ENCODE measurements at places on chromosomes 1 and 21.

DNA sequence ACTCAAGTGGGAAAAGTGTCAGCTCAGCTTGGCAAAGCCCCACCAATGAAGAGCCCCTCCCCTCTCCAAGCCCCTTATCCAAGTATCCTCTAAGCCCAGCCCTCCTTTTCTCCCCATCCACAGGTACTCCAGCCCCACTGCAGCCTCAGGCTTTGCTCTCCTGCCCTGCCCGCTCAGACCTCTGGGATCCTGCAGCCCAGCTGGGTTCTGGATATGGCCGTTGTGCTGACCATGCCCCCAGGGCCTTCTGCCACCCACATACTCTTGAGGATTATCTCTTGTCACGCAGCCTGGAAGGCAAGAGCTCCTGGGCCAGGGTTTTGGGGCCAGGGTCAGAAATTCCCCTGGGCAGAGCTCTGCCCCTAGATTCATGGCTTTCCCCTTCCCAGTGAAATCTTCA is 4.7 kb downstream of the SHISA4 start:
- no peak for DNase-seq

DNA sequence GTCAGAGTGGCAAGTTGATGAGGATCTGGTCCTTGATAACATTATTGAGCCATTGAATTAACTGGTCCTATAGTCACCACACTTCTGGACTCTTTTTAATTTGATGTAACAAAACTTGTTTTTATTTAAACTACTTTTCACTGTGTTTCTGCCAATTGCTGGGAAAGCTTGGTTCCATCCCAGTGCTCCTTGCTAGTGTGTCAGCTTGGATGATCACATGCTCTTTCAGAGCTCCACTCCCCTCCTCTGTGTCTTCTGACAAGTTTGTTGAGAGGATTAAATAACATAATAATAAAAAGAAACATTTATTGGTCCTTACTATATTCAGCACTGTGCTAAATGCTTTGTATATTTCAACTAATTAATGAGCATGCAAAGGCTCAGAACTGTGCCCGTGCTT is 448.5 kb upstream of the B3GALT2 start:
- no peak for DNase-seq

DNA sequence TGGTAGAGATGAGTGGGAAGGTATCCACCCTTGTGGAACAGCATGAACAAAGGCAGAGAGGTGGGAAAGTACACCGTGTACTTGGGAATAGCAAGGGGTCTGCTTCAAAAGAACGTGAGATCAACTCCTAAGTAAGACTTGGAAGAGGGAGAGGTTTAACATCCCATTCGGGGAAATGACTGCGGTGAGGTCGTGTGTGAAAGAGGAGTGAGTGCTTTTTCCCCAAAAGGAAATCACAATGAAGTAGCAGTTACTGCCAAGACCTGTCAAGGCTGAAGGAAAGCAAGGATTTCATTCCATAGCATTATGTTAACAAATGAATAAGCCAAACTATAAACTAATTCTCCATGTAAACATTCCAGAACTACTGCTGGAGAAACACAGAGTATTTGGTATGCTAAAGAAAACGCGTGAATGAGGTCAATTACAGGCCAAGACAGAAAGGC is 20.0 kb upstream of the SYDE2 start:
- DNase-seq, result no peak

DNA sequence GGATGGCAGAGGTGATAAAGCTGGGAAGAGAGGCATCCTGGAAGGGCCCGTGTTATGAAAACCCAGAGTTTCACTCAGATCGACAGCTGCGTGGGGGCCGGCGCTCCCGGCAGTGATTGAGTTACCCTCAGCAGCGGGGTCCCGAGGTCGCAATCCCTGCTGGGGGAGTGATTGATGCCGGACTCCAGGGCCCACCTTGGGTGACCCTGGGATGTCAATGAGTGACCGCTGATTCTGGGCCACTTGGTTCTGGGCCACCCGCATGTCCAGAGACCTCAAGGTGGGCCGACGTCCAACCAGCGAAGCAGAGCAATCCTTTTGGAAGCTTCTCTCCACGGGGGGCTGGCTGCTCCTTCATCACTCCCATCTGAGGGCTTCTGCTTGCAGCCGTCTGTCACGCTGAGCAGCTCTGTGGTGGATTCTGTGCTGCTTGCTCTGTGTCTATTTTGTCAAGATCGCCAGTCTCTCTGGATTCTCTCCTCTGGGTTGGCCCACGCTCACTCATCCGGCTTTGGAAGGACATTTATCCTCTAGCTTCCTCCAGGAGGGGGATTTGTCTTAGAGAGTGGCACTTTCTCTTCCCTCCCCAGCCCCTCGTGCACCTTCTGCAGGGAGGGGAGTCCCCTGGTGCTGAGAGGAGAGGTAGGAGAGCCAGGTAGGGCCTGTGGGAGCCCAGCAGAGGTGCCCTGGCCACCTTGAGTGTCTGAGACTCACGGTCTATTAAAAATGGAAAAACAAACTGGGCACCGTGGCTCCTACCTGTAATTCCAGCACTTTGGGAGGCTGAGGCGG is 110.9 kb upstream of the C1orf174 start:
- no peak for DNase-seq

DNA sequence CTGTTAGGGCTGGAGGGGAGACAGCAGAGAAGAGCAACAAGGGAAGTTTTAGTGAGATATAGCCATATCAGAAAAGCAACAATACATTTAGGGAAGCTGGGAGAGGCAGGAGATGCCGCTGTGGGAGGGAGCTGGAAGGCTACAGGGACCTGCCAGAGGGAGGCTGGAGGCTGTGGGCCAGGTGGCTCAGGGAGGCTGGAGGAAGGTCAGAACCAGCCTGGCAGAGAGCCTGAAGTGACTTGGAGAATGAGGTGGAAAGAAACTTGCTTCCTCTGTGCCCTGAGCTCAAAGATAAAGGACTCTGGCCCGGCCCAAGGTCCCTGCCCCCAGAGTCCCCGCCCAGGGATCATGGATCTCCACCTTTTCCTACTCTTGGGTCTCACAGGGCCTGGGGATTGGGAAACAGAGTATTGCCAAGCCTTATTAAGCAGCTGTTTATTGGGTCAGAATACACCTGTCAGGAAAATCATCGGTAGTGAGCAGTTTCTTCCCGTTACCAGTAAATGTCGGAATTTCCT is 85.9 kb downstream of the KIF26B start:
- no peak for DNase-seq

DNA sequence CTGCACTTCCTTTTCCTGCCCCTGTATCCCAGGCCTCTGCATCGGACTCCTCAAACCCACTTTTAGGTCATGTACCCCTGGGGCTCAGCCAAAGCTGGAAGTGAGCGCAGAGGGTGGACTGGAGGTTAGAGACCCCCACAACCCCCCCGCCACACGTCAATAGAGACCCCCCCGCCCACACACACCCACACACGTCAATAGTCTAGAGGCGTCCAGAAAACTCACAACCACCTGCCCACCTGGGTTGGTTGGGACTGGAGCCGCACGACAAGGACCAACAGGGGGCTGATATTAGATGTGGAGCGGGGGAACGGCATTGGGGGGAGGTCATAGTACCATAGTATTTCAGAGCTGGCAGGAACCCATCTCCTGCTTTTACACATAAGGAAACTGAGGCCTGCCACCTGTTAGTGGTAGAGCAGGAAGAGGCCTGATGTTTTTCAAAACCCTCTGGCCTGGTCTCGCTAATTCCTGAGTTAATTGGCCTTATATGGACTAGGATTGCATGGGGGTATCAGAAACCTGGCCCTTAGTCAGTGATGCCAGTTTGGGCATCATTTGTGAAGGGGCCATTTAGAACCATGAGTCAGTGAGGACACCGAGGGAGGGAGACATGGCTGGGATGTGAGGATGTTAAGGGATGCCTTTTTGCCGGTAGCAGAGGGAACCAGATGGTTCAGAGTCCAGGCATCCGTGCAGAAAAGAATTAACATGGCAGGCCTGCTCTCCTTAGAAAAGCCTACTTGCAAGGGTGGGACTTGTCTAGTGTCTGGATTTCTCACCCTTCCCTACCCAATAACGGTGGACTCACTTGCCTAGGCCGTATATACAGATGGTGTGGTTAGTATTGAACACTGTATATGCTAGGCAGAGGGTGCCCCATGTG is 1.1 kb downstream of the NENF start:
- no peak for DNase-seq

GRCh38 chr1:47184822-47185677 is 4.8 kb downstream of the PDZK1IP1 start:
- no peak for DNase-seq

- no peak for DNase-seq
Measured at GRCh38 chr1:62230718-62231117, 36.1 kb downstream of the L1TD1 start.

- DNase-seq, result no peak
Measured at GRCh38 chr1:17984583-17984982, 123.0 kb upstream of the IGSF21 start.

GRCh38 chr1:232557096-232557495 is 72.8 kb downstream of the SIPA1L2 start:
- DNase-seq, result no peak

DNA sequence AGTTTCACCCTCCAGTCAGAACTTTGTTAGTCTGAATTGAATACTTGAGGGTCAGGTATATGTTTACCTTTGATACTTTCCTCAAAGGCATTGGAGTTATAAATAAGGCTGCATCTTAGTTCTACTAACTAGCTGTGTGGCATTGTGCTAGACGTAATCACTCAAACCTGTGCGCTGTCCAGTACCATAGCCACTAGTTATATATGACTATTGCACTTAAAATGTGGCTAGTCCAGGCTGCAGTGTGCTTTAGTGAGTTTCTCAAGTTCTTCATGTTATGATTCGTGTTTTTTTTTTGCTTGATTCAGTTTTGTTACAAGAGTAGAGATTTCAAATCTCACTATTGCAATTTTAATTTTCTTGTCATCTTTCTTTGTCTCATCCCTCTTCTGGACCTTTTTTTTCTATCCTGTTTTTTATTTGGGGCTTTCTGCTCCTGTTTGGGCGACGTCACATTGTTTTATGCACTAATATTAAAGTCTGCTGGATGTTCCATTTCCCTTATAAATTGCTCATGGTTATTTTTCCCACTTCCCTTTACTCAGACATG is 5.7 kb downstream of the MAN1A2 start:
- no peak for DNase-seq

- DNase-seq, result peak; percentile 41
Measured at GRCh38 chr1:41268154-41268770, 26.2 kb upstream of the SCMH1 start.

DNA sequence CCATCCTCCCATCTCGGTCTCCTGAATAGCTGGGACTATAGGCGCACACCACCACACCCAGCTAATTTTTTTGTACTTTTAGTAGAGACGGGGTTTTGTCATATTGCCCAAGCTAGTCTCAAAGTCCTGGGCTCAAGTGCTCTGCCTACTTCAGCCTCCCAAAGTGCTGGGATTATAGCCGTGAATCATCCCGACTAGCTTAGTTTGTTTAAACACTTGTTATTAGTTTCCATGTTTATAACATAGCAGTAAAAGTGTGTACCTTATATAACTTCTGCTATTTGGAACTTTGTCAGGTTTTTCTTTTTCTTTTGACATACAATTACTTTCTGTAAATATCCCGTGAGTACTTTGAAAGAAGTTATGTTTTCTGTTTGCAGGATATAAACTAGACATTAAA is 60.6 kb upstream of the C1orf21 start:
- DNase-seq, result no peak

DNA sequence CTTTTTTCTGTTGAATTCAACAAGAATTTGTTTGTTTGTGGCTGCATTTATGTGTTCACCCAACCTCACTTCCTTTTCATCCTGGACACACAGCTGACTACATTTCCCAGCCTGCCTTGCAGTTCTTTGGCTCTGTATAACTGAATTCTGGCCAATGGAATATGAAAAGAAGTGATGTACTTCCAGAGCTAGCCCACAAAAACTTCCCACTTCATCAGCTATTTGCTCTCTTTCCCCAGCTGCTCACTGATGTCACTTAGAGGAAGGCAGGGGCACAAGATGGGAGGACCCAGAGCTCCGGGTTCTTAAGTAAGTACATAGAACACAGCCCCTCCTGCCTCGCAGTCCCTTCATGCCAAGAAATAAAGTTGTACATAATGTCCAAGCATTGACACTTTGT is 235.0 kb upstream of the FGGY start:
- DNase-seq, result no peak

GRCh38 chr21:32364796-32365195 is 28.0 kb downstream of the URB1 start:
- no peak for DNase-seq

DNA sequence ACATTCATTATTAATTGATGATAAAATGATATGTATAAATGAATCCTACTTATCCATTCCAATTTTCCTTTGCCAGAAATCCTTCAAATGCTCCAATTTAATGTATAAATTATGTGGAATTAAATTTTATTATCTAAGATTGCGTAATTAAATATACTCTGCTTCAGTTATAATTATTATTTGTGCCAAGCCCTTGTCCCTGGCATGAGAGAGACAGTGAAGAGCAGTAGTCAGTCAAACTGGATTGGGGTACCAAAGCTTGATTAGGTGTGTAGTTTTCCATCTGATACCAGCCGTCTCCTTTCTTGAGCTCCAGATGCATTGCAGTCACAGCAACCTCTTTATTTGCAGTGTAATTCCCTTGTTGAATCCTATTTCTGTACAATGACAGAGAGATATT is 22.4 kb upstream of the MTF2 start:
- no peak for DNase-seq

DNA sequence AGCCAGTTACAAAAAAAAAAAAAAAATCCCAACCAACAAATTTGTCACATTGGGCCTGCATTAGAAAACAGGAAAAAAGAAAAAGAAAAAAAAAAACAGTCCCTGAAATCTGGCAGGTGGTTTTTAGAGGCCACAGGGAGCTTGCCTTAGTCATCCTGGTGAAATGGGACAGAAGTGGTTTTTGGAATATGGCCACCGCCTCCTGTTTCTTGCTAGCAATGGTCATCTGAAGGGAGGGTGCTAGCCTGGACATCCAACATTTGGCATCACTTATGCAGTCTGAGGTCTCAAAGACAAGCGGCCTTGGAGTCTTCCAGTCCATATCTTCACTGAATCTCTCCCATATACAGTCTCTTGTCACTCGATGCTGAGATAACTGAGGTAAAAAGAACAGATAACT is 20.1 kb upstream of the NKAIN1 start:
- no peak for DNase-seq

DNA sequence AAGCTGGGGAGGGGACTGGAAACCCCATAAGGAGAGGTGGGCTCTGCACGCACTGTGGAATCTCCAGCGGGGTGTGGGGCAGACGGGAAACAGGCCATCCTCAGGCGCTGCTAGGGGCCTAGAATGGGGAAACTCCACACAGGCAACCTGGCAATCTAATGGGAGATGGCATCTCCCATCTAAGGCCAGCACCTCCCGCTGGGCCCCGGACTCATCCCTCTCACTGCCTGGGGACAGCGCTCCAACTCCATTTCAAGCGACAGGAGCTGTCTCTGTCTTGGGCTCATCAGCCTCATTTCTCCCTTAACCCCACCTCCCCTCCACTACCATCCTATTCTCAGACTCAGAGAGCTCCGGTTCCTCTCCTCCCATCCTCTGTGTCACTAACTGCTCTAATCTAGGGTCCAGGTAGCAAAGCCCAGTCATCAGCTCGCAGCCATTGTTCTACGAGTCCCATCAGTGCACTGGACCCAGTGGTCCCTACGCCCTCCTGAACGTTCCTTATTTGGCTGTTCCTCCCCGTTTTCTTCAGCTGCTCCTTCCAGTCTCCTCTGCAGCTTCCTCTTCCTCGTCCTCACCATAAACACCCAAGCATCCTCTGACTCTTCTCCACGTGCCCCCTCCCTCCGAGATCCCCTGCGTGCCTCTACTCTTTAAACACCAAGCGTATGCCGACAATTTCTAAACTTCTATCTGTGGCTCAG is 93.4 kb upstream of the CASZ1 start:
- DNase-seq, result no peak

- no peak for DNase-seq
Measured at GRCh38 chr1:244497805-244498204, 36.7 kb downstream of the CATSPERE start.
